NCI-H748 treated with DMSO at 0.1 percent for 48 hours (cell line): ENCODE measurements at places on chromosomes 2 and 18.

GRCh38 chr2:194686569-194686968 lies 970.5 kb upstream of the SLC39A10 start:
- no peak for DNase-seq

GRCh38 chr2:109020217-109020637 lies 31.2 kb upstream of the EDAR start:
- DNase-seq: no peak

- DNase-seq: no peak
These were observed 487.0 kb downstream of the DCC start for GRCh38 chr18:52826994-52827393.

GRCh38 chr2:148590612-148591011 lies 53.9 kb upstream of the EPC2 start:
- no peak for DNase-seq

DNA sequence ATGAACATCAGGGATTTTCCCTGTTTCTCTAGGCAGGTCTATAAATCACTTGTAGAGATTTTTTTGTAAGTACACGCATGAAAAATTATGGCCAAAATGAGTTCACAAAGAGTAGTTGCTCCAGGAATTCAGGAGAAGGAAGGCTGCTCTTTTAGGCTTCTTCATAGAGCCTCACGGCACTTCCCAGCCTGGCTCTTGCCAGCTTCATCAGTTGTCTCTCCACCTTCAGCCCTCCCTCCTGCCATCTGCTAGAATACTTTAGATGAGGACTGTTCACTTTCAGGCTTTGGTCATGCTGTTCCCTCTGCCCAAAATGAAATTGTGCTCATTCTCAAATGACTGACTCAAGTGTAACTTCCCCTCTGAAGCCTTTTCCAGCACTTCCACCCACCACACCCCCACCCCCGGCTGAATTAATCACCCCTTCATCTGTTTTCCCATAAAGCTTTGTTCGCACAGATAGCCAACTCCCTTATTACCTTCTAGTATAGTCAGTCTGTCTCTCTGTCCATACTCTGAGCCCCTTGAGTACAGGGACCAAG lies 1.8 kb upstream of the ABCA12 start:
- no peak for DNase-seq

DNA sequence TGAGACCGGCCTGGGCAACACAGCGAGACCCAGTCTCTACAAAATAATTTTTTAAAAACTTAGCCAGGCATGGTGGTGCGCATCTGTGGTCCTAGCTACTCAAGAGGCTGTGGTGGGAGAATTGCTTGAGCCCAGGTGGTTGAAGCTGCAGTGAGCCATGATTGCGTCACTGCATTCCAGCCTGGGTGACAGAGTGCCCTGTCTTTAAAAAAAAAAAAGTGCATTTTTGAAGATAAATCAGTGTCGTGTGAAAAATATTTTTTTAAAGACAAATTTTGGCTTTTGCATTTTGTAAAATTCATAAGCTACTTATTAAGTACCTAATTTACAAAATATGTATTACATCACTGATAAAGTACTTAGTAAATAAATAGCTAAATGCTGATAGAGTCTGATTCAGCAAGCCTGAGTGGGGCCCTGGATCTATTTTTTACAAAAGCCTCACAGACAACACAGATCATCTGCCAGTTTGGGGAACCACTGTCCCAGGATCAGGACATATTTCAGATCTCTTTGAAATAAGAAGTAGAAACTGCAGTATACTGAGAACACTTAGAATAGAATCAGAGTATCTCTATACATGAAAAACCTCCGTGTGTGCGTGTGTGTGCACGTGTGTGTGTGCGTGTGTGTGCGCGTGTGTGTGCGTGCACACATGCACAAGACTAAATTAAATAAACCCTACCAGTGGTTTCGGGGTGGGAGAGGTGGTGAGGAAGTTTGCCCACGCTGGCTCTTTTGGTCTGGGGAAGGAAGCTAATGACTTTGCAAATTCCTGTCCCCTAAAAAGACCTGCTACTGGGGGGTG lies 61.6 kb downstream of the AAK1 start:
- DNase-seq: no peak

GRCh38 chr2:45274250-45274926 lies 265.1 kb upstream of the SIX2 start:
- peak; percentile 77 for DNase-seq

- DNase-seq: no peak
These were observed 280.4 kb upstream of the SESTD1 start for GRCh38 chr2:179545024-179545423.

DNA sequence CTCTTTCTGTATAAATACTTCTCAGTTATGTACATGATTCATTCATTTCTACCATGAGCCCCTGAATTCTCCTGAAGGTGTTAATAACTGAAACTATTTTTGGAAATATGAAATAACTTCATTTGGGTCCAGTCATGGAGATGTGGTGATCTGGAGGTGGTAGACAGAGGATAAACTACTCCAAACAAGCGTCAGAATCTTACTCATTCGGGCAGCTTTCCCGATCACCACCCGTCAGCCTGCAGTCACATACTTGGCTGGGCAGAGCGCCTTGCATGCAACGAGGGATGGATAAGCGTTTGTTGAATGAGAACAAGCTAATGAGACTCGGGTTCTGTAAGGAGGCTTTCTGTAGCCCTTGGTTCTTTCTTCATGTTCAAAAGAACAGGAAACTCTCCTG lies 222.7 kb downstream of the CD226 start:
- no peak for DNase-seq
